ENCODE measurements at places on chromosomes 5 and 9. TPM values are rescaled to one million over a fixed set of nuclear protein-coding genes. Genes with fewer than 3 reads are reported as not detected.

DNA sequence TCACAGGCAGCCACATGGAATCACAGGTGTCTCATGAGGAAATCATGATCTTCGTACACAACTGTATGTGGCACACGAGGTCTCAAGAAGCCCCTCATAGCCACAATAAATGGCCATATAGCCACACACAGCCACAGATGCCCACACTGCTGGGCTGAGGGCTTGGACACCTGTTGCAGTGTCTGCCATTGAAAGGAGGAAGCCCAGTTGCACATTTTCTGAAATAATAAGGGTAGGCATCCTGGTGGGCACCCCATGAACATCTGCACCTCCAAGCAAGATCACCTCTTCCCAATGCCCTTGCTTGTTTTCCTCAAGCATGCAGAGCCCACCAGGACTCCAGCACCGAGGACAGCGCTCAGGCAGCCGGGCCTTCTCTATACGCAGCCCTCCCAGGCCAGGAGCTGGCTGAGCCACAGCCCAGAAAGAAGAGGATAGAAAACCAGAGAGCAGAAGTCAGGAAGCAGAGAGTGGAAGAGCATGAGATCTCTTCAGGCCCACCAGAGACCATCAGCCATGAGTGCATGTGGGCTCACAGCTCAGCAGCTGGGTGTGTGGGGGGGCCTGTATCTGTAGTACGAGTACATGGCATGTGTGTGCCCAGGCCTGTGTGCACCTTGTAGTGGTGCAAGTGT is 1.0 kb upstream of the ACSL6 start:
- no peak overlapping the region for H3K27ac ChIP-seq
- no peaks in the 10 kb centered on the region for H3K27me3 ChIP-seq
- H3K36me3 ChIP-seq: no peaks in the 10 kb centered on the region
- peak; percentile 24 for DNase-seq
- H3K4me3 ChIP-seq: no peak overlapping the region

Gene FBXO4
- total RNA-seq: 22.0 TPM

GRCh38 chr5:96172436-96172835 is 210.8 kb upstream of the ELL2 start:
- no peak for DNase-seq
- no peak overlapping the region for H3K27ac ChIP-seq
- H3K27me3 ChIP-seq: no peaks in the 10 kb centered on the region
- H3K4me3 ChIP-seq: no peak overlapping the region
- no peaks in the 10 kb centered on the region for H3K36me3 ChIP-seq

DNA sequence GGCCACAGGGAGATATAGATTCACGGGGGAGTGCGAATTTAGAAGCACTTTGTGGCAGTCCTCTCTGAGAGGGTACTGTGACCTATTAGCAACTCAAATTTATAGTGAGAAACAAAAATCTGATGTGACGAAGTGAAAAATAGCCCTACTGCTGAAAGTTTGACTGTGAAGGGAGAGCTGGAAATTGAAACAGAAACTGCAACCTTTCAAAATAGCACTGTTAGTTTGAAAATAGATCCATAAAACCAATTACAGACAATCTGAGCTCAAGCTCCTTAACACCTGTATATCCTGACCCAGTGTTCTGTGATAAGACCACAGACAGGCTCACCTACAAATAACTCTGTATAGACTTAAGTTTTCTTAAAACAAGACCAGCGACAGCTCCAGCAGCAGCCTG is 420.1 kb downstream of the IRX1 start:
- no peak for DNase-seq
- no peak overlapping the region for H3K27ac ChIP-seq

Gene PDE8B
- 264 TPM for total RNA-seq

DNA sequence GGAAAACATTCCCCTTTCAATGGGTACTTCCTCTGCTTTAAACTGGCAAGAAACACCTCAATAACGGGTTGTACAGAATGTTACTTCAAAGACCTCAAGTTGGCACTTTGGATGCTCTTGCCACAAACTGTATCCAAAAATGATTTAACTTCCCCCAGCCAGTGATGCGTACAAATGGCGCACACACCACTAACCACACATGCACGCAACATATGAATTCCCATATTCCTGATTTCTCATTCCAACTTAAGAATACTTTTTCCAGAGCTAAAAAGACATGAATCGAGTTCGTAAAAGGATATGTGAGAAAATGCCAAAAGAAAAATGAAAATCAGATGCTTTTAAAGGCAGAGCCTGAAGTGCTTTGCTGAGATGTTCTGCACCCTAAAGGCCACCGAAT is 388.0 kb upstream of the PIK3R1 start:
- H3K4me1 ChIP-seq: peaks cover 17% of the 10 kb centered on the region
- no peak overlapping the region for H3K4me3 ChIP-seq
- H3K27me3 ChIP-seq: no peaks in the 10 kb centered on the region
- no peaks in the 10 kb centered on the region for H3K36me3 ChIP-seq

- peaks cover 5% of the 10 kb centered on the region for H3K4me1 ChIP-seq
- no peak overlapping the region for H3K27ac ChIP-seq
- no peaks in the 10 kb centered on the region for H3K27me3 ChIP-seq
- no peak overlapping the region for H3K4me3 ChIP-seq
Measured at GRCh38 chr5:79418276-79418675, 95.7 kb downstream of the HOMER1 start.

DNA sequence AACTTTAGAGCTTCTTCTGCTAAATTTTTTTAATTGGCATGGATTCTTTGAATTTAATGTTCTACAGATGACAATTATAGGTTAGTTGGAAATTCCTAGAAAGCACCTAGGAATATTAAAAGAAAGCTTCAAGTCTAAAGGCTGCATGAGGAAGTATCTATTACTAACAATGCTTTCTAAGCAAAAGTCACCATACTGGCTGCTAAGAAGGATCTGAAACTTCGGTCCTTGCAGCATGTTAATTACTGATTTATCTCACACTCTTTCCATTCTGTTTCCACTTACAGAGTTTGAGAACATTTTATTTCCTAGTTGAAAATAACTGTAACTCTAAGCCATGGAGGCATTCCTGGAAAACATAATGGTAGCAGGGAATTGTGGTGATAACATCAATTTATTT is 8.4 kb downstream of the SEMA6A start:
- H3K4me3 ChIP-seq: no peak overlapping the region
- no peak for DNase-seq
- peaks cover 9% of the 10 kb centered on the region for H3K4me1 ChIP-seq
- H3K36me3 ChIP-seq: no peaks in the 10 kb centered on the region

Gene BTNL3
- not detected for total RNA-seq

Gene ADGRD2
- not detected for total RNA-seq

GRCh38 chr5:17396247-17396646 is 101.8 kb upstream of the TAF11L2 start:
- no peak for DNase-seq
- H3K4me3 ChIP-seq: no peak overlapping the region
- no peak overlapping the region for H3K27ac ChIP-seq
- no peaks in the 10 kb centered on the region for H3K36me3 ChIP-seq

Gene TXNDC8
- total RNA-seq: not detected

Gene RNF224
- 0.81 TPM for total RNA-seq

- no peaks in the 10 kb centered on the region for H3K4me1 ChIP-seq
- H3K4me3 ChIP-seq: no peak overlapping the region
- H3K36me3 ChIP-seq: no peaks in the 10 kb centered on the region
- H3K27ac ChIP-seq: no peak overlapping the region
- no peak for DNase-seq
Measured at GRCh38 chr9:114233491-114234185, 78.3 kb downstream of the COL27A1 start.

DNA sequence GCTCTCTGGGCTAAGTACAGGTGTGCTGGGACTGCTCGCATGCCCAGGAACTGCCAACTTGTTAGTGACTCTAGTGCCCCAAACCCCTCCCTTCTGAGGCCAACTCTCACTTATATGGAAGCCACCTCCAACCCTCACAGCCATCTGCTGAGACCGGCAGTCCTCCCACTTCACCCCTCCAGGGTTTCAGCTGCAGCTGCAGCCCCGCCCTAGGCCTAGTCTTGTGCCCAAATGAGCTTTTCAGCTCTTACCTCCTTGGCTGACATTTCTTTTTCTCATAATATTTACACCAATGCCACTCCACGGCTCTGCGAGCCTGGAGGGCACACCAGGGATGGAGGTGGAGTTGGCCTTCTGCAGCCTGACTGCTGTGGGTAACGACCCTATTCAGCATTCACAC is 166.6 kb downstream of the ROR2 start:
- no peaks in the 10 kb centered on the region for H3K36me3 ChIP-seq
- no peak overlapping the region for H3K4me3 ChIP-seq
- H3K27me3 ChIP-seq: no peaks in the 10 kb centered on the region
- H3K4me1 ChIP-seq: peaks cover 4% of the 10 kb centered on the region

DNA sequence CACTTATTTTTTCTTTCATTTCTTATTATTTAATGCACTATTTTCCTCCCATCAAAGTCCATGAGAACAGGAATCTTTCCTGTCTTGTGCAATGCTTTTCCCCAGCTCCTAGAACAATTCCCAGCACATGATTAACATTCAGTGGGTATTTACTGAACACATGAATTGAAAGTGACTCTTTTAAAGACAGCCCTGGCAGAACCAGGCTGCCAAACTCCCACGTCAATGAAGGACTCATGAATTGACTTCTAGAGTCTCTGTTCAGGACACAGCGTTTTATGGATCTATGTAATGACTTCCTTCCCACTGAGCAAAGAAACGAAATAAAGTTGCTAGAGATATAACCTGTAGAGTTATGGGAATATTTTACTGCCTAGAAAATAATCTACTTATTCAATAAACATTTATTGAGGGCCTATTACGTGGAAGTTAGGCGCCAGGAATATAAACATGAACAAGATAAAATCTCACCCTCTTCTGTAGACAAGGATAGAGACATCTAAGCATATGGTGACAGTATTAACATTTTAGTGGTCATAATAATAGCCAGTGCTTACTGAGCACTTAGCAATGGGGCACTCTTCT is 485.9 kb upstream of the KLF4 start:
- H3K27ac ChIP-seq: no peak overlapping the region
- DNase-seq: no peak
- H3K4me3 ChIP-seq: no peak overlapping the region

- no peaks in the 10 kb centered on the region for H3K36me3 ChIP-seq
- no peak overlapping the region for H3K27ac ChIP-seq
Measured at GRCh38 chr9:32350682-32351081, 33.8 kb upstream of the ACO1 start.

DNA sequence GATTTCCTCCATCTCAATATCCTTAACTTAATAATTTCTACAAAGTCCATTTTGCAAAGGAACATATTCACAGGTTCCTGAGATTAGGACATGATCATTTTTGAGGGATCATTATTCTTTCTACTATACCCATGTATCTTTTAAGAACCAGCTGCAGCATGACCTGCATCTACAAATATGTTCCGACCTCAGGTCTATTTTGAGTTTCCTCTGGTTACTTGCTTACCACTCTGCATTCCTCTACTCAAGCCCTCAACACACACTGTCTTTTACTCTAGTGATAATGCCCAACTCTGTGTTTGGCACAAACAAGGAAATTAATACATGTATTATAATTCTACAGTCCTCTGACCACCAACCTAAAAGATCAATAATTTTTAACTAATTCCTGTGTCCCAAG is 386.1 kb downstream of the DNAH5 start:
- DNase-seq: no peak
- H3K36me3 ChIP-seq: no peaks in the 10 kb centered on the region
- H3K4me3 ChIP-seq: no peak overlapping the region
- no peaks in the 10 kb centered on the region for H3K4me1 ChIP-seq
- H3K27ac ChIP-seq: no peak overlapping the region
- H3K27me3 ChIP-seq: no peaks in the 10 kb centered on the region

Gene MEIKIN
- not detected for total RNA-seq

- no peaks in the 10 kb centered on the region for H3K27me3 ChIP-seq
- DNase-seq: no peak
- H3K27ac ChIP-seq: no peak overlapping the region
- H3K4me1 ChIP-seq: no peaks in the 10 kb centered on the region
Measured at GRCh38 chr5:78221467-78221866, 73.0 kb downstream of the AP3B1 start.

DNA sequence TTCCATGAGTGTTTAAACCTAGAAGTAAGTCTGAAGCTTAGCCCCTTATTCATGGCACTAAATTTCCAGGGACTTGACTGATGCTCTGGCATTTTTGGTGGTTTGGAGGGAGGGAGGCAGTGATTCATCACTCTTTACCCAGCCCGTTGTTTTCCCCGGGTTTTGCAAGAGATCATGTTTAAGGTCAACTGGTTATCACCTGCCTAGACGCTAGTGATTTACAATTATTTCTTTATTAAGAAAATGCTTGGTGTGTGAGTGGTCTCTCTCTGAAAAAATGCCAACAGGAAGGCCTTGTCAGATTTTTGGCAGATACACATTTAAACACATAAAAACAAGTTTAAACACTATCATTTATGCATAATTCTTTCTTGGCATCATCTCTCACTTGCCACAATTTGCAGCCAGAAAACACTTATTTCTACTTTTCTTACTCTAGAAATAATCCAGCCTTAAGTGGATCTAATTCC is 737.9 kb upstream of the ZNF608 start:
- no peaks in the 10 kb centered on the region for H3K27me3 ChIP-seq
- no peaks in the 10 kb centered on the region for H3K36me3 ChIP-seq
- H3K4me3 ChIP-seq: no peak overlapping the region
- peaks cover 17% of the 10 kb centered on the region for H3K4me1 ChIP-seq

Gene PCDHB3
- total RNA-seq: 2.6 TPM

- H3K4me3 ChIP-seq: no peak overlapping the region
- no peak overlapping the region for H3K27ac ChIP-seq
- no peak for DNase-seq
- H3K4me1 ChIP-seq: no peaks in the 10 kb centered on the region
- no peaks in the 10 kb centered on the region for H3K36me3 ChIP-seq
Measured at GRCh38 chr9:109953300-109953699, 173.3 kb downstream of the PALM2AKAP2 start.

DNA sequence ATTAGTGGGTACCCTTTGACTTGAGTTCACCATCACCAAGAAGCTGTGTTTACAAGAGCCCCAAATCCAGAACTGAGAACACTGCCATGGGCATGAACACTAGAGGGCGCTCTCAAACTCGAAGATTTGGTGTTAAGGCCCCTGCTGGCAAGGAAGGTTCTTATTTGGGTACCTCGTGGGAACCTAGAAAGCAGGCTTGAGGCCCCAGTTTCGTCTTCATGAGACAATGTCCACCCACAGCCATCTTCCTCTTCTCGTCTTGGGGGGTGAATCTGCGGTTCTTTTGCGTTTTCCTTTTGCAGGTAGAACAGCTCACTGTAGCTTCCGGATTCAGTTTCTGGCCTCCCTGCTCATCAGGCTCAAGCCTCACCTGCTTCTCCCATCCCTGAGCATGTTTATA is 184.0 kb downstream of the SEMA5A start:
- no peak overlapping the region for H3K27ac ChIP-seq
- H3K4me1 ChIP-seq: no peaks in the 10 kb centered on the region
- no peaks in the 10 kb centered on the region for H3K27me3 ChIP-seq
- H3K4me3 ChIP-seq: no peak overlapping the region

GRCh38 chr5:96823900-96824380 is 16.2 kb upstream of the ERAP1 start:
- no peak for DNase-seq
- H3K27ac ChIP-seq: no peak overlapping the region
- H3K4me1 ChIP-seq: no peaks in the 10 kb centered on the region
- H3K4me3 ChIP-seq: no peak overlapping the region
- H3K27me3 ChIP-seq: no peaks in the 10 kb centered on the region

DNA sequence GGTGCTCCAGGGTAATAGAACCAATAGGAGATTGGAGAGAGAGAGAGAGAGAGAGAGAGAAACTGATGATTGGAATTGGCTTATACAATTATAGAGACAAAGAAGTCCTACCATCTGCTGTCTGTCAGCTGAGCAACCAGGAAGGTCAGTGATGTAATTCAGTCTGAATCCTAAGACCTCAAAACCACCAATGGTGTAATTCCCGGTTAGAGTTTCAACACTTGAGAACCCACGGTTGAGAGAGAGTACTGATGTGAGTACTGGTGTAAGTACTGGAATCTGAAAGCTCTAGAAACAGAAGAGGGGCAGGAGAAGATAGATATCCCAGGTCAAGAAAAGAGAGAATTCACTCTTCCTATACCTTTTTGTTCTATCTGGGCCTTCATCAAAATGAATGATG is 775.8 kb downstream of the EFNA5 start:
- no peaks in the 10 kb centered on the region for H3K36me3 ChIP-seq
- no peaks in the 10 kb centered on the region for H3K27me3 ChIP-seq
- no peak overlapping the region for H3K4me3 ChIP-seq
